ENCODE measurements at places on chromosomes 1 and 21.

- no peak for DNase-seq
These were observed 28.2 kb upstream of the RPF1 start for GRCh38 chr1:84450910-84451309.

DNA sequence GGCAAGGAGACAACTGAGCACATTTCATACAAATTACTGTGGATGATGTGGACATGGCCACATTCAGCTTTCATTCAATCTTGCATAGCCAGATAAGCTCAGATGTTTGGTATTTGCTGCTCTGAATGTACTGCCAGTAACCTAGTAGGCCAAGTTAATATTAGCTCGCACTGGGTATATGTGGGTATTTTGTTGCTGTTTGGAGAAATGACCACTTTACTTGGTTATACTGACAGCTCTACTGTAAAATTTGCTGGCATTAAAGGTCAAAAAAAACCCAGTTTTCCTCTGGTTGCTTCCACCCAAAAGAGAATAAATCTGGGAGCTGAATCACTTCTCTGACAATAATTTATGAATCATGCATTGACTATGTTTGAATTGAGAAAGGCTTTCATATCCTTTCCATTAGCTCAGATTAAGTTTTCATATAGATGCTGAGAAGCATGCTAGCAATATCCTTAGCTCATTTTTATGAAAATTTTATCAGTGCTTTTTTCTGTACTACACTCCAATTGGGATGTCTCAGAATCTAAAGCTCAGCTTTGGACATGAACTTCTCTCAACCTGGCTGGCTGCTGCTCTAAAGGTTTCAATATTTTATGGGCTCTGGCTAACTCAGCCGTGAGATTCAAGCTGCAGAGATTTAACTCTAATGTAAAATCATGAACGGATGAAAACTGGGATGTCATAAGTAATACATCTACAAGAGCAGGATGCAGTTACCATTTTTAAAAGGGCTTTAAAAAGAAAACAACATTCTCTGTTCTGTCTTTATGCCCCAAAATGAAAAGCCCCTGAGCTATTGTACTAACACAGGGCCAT is 330.0 kb downstream of the BARHL2 start:
- DNase-seq, result no peak

- DNase-seq, result no peak
These were observed 1652.0 kb downstream of the MRPL39 start for GRCh38 chr21:23955135-23955843.

DNA sequence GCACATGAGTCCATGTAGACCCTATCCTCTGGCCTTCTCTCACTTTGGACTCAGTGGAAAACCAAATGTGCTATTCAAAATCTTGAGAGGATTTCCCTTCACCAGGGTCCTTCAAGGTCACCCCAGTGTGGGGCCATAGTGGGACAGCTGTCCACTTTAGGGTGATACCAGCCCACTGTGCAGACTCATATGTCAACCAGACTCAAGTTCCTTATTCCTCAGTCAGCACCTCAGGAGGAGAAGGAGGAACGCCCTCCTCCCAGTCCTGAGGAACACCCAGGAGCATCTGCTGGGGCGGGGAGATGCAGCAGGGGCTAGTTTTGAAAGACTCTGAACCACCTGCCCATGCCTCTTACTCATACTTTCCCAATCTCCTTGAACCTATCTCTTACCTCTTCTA is 340.9 kb downstream of the MATN1 start:
- DNase-seq, result no peak

DNA sequence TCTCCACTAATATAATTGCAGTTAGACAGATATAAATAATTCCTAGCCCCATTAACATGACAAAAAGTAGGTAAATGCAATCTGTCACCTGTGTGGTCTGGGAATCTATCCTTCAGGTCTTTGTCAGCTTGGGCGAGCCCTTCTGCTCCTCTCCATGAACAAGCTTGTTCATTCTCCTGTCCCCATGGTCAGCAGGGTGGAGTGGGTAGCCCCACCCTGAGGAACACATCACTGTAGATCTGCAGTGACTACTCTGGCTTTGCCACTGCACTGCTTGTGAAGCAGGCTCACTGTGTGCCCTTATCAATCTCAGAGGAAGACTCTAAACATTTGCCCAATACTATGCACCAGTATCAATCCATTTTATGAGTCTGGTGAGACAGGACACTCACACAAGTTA is 279.0 kb downstream of the MATN1 start:
- DNase-seq, result no peak

DNA sequence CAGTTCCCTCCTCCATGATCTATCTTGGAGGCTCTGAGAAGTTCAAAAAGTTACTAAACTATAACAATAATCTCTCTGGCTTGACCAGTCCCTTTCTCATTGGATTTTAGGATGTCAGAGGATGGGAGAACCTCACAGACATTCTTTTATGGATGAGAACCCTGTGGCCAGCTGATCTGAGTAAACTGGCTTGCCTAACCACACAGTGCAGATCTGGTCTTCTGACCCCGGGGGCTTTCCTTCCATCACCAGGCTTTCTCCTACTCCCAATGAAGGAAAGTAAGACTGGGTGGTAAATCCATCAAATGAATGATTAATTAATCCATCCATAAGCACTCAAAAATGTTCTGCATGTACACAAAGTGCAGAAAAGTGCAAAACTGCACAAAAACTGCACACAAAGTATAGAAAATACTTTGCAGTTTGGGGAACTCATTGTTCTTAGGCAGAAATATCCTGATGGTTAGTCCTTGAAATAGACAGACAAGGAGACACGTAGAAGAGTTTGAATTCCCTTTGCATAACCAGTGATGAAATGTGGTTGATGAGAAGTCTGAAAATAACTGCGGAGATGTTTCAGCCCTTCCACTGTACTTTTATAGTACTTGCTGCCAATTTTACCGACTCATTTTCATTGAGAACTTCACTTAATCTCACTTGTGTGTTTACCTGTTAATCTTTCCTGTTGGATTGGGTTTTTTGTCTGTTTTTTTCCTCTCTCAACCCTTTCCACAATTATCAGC is 2.5 kb upstream of the F3 start:
- DNase-seq, result no peak

All from stimulated activated CD4-positive, alpha-beta T cell treated with anti-CD3 and anti-CD28 coated beads, Interleukin-15, amount 100 ng/mL, for 24 hours (primary cell).